ENCODE measurements at places on chromosomes 6 and 20.

GRCh38 chr20:53813636-53814035 lies 220.0 kb upstream of the ZNF217 start:
- no peak for DNase-seq

DNA sequence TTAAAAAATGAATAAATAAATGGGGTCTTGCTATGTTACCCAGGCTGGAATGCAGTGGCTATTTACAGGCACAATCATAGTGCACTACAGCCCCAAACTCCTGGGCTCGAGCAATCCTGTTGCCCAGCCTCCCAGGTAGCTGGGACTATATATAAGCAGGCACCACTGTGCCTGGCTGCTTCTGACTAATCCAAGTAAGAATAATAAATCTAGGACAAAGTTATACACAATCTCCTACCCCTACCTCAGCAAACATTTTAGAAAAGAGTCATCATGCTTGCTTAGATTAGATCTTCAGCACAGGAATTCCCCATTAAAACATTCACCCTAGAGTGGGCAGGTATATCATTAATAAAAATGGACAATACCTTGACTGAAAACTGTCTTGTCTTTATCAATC lies 124.6 kb downstream of the REV3L start:
- DNase-seq: no peak

DNA sequence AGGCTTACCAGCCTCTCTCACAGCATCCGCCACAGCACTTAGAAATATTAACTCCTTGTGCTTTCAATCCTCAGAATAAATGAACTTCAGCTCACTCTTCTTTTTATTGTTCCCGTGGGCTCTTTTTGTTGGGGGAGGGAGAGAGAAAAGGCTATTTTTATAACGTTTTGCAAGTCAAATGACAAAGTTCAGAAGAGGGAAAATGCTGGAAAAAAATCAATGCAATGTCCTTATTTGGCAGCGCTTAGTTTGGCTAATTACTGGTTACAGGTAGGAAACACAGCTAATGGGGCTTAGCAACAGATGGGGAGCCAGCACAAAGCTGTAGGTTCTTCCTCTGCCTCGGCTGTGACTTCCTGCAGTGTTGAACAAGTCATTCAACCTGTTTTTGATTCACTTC lies 1067.0 kb upstream of the MAP3K7 start:
- no peak for DNase-seq

DNA sequence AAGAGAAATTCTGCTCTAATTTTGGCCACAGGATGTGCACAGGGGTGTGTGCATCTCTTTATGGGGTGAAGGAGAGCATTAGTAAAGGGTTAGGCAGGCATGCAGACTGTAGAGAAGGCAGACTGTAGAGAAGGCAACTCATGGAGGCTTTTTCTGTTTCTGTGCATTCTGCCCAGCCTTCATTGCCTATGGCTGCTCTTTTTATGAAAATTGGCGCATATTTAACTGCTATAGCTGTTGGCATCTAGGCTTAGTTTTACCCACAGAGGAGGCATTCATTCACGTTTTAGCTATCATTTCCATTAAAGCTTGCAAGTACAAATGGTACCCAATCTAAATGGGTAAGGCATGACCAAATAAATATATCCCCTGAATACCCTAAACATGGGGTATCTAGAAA lies 286.8 kb upstream of the ID4 start:
- no peak for DNase-seq

GRCh38 chr6:154969796-154970195 lies 25.3 kb upstream of the TIAM2 start:
- DNase-seq: no peak

DNA sequence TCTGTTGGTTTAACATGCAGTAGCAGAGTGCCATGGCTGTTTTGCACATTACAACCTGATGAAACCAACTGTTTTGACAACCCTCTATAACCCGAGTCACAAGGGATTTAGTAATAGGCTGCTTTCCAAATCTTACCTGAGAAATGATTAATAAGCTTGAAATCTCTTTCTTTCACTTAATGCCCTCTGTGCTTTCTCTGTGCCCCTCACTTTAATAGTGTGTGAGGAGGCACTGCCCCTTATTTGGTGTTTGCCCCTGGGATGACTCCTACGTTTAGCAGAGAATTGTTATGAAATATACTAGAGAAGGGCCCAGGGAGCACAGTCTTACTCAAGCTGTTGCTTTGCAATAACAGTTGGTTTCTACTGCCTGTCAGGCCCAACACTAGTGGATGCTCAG lies 31.0 kb upstream of the PTCHD4 start:
- no peak for DNase-seq

- peak; percentile 74 for DNase-seq
Observed at GRCh38 chr20:33674294-33675135, at the start of gene NECAB3. NECAB3 (minus strand) TSS chr20:33674428; CDS start chr20:33674352, 76 bp downstream.

DNA sequence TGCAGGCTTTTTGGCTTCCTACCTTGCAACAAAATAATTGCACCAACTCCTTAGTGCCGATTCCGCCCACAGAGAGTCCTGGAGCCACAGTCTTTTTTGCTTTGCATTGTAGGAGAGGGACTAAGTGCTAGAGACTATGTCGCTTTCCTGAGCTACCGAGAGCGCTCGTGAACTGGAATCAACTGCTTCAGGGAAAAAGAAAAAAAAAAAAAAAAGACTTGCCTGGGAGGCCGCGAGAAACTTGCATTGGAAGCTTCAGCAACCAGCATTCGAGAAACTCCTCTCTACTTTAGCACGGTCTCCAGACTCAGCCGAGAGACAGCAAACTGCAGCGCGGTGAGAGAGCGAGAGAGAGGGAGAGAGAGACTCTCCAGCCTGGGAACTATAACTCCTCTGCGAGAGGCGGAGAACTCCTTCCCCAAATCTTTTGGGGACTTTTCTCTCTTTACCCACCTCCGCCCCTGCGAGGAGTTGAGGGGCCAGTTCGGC lies 420 bp downstream of the SOX4 start:
- DNase-seq: peak; percentile 23

DNA sequence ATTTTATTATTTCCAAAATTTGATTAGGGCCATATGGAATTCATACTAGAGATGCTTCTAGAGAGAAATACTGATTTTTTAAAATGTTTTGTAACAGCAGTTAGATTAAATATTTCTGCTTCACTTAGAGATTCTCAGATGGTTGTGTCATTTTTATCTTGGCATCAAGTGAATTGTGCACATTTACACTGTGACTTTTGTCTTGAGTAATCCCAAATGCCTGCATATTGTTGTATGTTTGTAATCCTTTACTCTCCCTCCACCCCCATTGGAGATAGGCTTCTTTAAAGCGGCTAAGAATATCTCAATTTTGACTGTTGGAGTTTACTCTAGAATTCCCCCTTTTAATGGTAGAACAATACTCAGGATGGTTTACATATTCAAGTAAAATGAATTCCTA lies 19.0 kb downstream of the STX16 start:
- no peak for DNase-seq
